ENCODE measurements at places on chromosomes 2 and 18.

DNA sequence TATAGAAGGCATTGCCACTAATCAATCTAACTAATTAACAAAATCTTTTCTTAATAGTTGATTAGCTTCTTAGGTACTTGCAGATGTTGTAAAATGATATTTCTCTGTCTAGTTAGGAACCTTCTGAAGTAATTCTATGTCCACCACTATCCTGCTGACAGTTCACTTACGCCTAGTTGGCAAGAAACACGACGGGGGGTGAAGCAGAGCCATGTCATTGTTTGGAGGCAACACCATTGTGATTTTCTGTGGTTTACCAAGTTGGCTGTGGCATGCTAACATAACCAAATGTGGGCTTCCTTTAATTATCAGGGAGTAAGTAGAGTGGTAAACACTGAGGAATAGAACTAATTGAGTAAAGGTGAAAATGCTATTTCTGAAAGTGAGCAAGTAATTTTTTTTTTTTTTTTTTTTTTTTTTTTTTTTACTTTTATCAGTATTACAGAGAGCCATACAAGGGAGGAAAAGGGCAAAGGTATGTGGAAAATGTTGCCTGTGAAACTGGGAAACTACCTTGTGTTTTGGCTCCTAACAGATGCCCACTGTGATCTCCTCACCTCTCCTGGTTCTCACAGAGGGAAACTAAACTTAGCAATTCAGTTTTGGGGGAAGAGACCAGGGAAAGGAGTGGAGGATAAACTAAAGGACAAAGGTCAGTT is 126.8 kb downstream of the MEIS1 start:
- no peak for DNase-seq

DNA sequence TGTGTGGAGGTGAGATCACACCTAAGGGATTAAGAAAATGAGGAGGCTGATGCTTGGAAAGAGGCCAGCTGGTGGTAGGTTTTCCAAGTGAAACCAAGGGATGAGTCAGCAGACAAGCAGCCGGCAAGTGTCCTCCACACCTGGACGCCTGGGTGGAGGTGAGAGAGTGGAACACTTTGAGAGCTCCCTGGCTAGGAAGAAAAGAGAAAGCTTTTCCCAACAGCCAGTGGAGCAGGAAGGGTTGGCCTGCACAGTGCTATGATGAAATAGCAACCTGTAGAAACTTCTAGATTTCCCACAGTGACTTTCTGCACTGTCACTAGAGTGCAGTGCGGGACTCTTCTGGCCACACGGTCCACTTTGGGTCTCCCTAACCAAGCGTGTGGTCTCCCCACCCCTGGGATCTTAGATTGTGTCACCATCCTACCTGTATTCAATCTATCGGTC is 19.6 kb upstream of the IL37 start:
- no peak for DNase-seq

DNA sequence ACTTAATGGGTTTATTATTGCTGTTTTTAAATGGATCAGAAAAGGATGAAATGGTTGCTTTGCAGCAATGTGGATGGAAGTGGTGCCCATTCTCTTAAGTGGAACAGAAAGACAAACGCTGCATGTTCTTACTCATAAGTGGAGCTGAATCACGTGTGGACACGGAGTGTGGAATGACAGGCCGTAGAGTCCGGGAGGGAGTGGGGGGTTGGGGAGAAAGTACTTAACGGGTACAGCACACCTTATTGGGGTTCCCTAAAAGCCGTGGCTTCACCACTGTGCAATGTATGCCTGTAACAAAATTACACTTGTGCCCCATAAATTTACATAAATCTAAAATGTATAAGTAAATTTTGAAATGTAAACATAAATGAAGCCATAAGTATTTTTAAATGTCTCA is 64.0 kb upstream of the CTDP1 start:
- DNase-seq = no peak

GRCh38 chr2:27805180-27805579 is 33.7 kb downstream of the MRPL33 start:
- DNase-seq = no peak

- DNase-seq = no peak
These were observed 152.4 kb downstream of the ZFP36L2 start for GRCh38 chr2:43074052-43074451.

DNA sequence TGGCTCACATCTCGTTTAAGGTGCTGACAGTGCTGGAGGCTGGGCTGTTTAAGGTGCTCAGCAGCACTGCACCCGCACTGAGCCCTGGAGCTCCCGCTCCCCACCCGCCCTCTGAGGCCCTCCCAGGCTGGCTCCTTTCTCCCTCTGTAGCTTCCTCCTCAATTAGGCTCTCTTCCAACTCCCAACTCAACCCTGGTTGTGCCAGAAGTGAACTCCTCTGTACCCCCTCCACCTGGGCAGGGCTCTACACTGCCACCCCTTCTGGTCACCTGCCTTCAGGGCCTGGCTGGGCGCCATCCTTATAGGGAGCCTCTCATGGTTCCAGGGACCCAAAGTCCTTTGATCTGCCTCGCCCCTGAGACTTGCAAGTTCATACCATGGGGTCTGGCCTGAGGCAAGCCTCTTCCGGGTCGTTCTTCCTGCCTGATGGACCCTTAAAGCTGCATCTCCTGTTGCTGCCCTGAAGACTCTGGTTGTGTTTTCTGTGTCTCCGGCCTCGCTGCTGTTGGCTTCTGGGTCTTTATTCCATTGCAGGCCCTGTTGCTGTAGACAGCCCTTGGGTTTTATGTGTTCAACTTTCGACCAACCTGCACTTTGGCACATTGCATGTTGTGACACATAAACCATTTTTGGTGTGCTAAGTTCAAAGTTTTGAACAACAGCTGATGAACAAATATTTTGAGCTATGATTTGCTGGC is 199.6 kb downstream of the LDLRAD4 start:
- no peak for DNase-seq

- DNase-seq = no peak
These were observed 202.8 kb upstream of the SALL3 start for GRCh38 chr18:78776706-78777285.

Measured in cerebellum (tissue), 4 donors.